ENCODE measurements at places on chromosomes 4 and X.

- peak; percentile 50 for DNase-seq
Measured at GRCh38 chr4:149344436-149344835, 471.2 kb downstream of the IQCM start.

- peak; percentile 16 for DNase-seq
Measured at GRCh38 chr4:98745366-98745765, 87.0 kb upstream of the TSPAN5 start.

- peak; percentile 0 for DNase-seq
Measured at GRCh38 chr4:12844141-12844540, 640.0 kb downstream of the RAB28 start.

DNA sequence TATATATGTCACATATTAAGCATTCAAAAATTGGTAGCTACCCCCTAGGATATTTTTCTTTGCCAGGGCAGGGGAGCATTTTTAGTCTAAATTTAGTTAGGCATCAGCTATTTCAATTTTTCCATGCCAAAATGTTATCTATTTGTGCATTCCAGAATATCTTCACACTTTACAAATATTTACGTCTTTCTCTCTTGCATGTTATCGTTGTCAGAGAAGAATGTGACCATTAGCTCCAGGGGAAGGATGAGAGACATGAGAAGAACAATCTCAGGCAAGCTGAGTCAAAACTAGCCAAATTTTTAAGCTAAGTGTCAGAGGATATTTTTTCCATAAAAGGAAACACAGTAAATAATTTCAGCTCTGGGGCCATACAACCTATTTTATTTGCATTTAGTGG lies 885.0 kb upstream of the EPHA5 start:
- peak; percentile 85 for DNase-seq

DNA sequence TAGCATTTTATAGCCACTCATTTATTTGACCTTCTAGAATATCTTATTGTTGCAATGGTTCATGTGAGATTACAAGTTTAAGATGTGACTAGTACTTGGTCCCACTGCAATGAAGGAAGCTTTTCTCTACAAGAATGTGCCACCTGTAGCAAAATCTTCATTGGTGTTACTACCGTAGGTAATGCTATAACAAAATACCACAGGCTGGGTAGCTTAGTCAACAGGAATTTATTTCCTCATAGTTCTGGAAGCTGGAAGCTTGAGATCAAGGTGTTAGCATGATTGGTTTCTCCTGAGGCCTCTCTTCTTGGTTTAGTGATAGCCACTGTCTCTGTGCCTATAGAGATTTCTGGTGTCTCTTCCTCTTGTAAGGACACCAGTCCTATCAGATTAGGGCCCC lies 441.0 kb downstream of the GPM6A start:
- no peak for DNase-seq

- no peak for DNase-seq
Measured at GRCh38 chrX:82237328-82237727, 1035.4 kb downstream of the SH3BGRL start.

- no peak for DNase-seq
Measured at GRCh38 chr4:61296144-61296543, 96.0 kb downstream of the ADGRL3 start.

DNA sequence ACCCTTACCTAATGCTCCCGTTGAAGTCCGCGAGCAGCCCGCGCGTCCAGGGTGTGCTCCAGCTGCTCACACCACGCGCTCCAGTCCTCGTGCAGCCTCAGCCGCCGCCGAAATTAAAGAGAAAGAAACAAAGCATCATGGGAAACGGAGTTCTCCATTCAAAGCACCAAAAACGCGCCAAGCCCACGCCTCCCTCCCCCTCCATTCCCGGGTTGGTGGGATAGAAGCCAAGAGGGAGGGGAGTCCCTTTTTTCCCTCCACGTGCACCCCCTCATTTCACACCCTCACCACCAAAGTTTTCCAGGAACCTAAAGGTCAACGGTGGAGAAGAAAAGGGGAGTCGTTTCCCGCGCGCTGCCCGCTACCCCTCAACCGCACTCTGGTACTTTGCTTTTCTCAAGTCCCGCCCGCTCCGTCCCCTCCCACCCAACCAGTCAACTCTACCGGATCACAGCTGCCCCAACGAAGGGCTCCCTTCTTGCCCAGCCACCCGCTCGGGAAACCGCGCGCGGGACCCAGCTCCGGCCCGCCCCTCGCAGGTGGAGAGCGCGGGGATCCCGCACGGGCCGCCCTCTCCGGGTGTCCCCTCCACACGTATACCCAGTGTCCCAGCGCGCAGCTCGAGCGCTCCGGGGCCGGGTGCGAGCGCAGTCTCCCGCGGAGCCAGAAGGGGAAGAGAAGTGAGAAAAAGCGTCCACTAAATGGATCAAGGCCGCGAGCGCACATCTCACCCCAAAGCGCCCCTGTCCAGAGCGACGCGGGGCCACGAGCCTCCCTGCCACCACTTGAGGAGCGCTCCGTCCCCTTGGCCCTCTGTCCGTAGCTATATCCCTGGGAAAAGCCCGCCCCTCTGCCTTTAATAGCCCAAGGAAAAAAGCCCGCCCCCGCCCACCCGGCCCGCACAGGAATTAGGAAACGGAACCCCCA lies 65.1 kb upstream of the CCDC160 start:
- DNase-seq, result peak; percentile 13
